ENCODE measurements at places on chromosomes 16 and 17.
A peak's percentile ranks its signal among the peaks of the same experiment; 100 is the strongest.

GRCh38 chr16:24689128-24689527, 40.3 kb upstream of the TNRC6A start:
- peak; percentile 59 for DNase-seq

- DNase-seq, result peak; percentile 82
Measured at GRCh38 chr17:7857713-7858521, at the start of gene CYB5D1. Gene CYB5D1, plus strand, starts transcription at chr17:7858003. Its CDS starts 132 bp downstream, at chr17:7858135.

GRCh38 chr16:13919330-13919682, 648 bp upstream of the ERCC4 start:
- DNase-seq, result no peak

- DNase-seq, result no peak
Measured at GRCh38 chr16:49737541-49737940, 118.4 kb downstream of the ZNF423 start.

GRCh38 chr17:1907216-1907631, 77.4 kb downstream of the RPA1 start:
- DNase-seq, result no peak

Data from BE2C (cell line).